ENCODE measurements at places on chromosomes 1 and 21.

DNA sequence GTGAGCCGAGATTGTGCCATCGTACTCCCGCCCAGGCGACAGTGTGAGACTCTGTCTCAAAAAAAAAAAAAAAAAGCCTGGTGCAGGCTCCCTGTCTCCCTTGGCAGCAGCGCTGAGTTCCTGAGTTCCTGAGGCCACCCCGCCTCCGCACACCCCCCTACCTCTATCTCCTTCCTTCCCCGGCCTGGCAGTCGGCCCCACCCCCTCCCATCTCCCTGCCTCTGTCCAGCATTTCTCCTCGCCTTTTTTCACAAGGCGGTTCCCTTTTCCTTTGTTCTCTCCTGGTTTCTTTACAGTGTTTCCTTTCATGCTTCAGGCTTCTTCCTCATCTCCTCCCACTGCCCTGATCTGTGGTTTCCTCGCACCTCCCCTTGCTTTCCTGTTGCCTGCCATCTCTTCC lies 2.7 kb downstream of the RORC start:
- no peak for DNase-seq
- H3K27me3 ChIP-seq: no peaks in the 10 kb centered on the region
- H3K4me3 ChIP-seq: peak overlapping the region; percentile 11
- peaks cover 77% of the 10 kb centered on the region for H3K4me1 ChIP-seq
- H3K36me3 ChIP-seq: no peaks in the 10 kb centered on the region

GRCh38 chr1:99979091-99979490 lies 9.3 kb downstream of the SLC35A3 start:
- H3K4me3 ChIP-seq: no peak overlapping the region
- H3K36me3 ChIP-seq: peaks cover 5% of the 10 kb centered on the region
- H3K27me3 ChIP-seq: no peaks in the 10 kb centered on the region
- DNase-seq: no peak
- H3K4me1 ChIP-seq: peaks cover 6% of the 10 kb centered on the region
- no peak overlapping the region for H3K27ac ChIP-seq

DNA sequence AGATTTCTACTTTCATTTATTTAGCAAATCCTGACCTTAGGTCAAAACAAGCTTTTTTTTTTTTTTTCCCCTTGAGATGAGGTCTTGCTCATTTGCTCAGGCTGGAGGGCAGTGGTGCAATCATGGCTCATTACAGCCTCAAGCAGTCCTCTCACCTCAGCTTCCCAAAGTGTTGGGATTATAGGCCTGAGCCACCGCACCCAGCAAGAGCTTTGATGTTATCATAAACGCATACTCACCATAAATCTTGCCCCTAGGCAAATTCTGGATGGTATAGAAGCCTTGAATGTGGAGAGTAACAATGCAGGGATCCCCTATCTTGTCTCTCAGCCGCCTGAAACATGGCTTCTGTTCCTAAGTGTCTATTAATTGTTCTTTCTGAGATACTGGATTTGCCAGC lies 24.8 kb upstream of the CLDN8 start:
- no peak overlapping the region for H3K4me3 ChIP-seq
- H3K27ac ChIP-seq: no peak overlapping the region
- no peak for DNase-seq
- H3K4me1 ChIP-seq: no peaks in the 10 kb centered on the region

- H3K27me3 ChIP-seq: peaks cover 2% of the 10 kb centered on the region
- no peaks in the 10 kb centered on the region for H3K4me1 ChIP-seq
- DNase-seq: no peak
- H3K27ac ChIP-seq: no peak overlapping the region
- no peaks in the 10 kb centered on the region for H3K36me3 ChIP-seq
- no peak overlapping the region for H3K4me3 ChIP-seq
These were observed 538.9 kb downstream of the NPHP4 start for GRCh38 chr1:5453347-5453746.

- no peak overlapping the region for H3K27ac ChIP-seq
- no peaks in the 10 kb centered on the region for H3K4me1 ChIP-seq
- no peaks in the 10 kb centered on the region for H3K36me3 ChIP-seq
- DNase-seq: no peak
- no peaks in the 10 kb centered on the region for H3K27me3 ChIP-seq
These were observed 156.6 kb downstream of the GREM2 start for GRCh38 chr1:240455228-240455821.

DNA sequence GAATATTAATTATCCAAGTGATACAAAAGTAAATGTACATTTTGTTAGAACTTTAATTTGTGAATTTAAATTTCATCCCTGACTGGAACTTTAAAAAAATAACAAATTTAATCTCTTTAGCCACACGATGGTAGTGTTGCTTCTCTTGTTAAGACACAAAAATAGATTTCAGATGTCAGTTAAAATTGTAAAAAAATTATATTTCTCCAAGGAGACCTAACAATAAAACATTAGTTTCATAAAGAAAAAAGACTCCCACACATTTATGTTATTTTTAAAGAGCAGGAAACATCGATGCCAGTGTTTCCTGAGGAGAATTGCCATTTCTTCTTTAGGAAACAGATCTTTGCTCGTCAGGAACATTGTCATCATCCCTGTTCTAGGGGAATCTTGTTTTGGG lies 74.0 kb upstream of the DEPDC1 start:
- no peak overlapping the region for H3K27ac ChIP-seq
- DNase-seq: no peak

DNA sequence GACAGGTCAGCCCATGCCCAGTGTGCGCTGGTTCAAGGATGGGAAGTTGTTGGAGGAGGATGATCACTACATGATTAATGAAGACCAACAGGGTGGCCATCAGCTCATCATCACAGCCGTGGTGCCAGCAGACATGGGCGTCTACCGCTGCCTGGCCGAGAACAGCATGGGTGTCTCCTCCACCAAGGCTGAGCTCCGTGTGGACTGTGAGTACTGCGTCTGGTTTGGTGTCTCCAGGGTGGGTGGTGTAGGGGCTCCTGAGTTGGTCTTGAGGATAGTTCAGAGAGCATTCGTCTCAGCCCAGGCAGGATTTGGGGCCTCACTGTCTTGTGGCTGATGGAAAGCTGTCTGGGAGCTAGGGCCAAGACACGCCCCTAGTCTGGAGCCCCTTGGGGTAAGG lies 83.2 kb downstream of the TRIM11 start:
- no peak overlapping the region for H3K4me3 ChIP-seq
- H3K27me3 ChIP-seq: no peaks in the 10 kb centered on the region
- no peaks in the 10 kb centered on the region for H3K4me1 ChIP-seq
- DNase-seq: no peak

GRCh38 chr1:160580221-160580812 lies 1.0 kb upstream of the CD84 start:
- peaks cover 75% of the 10 kb centered on the region for H3K4me1 ChIP-seq
- H3K4me3 ChIP-seq: peak overlapping the region; percentile 8
- DNase-seq: no peak
- peaks cover 8% of the 10 kb centered on the region for H3K36me3 ChIP-seq

DNA sequence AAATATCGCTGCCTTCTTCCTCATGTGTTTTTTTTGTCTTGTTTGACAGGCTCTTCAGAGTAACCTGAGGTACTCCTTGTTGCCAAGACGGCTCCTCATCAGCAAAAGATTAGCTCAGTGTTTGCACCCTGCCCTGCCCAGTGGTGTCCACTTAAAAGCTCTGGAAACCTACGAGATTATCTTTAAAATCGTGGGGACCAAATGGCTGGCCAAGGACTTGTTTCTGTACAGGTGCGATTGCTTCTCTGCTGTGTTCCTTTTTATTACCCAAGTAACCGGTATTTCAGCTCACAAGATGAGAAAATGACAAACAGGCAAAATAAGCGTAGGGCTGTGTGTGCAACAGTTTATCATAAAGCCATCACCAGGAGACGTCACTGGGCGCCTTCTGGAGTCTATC lies 42.4 kb downstream of the DOP1B start:
- H3K4me3 ChIP-seq: no peak overlapping the region
- peaks cover 13% of the 10 kb centered on the region for H3K4me1 ChIP-seq
- DNase-seq: no peak
- peaks cover 5% of the 10 kb centered on the region for H3K36me3 ChIP-seq
- H3K27me3 ChIP-seq: no peaks in the 10 kb centered on the region

DNA sequence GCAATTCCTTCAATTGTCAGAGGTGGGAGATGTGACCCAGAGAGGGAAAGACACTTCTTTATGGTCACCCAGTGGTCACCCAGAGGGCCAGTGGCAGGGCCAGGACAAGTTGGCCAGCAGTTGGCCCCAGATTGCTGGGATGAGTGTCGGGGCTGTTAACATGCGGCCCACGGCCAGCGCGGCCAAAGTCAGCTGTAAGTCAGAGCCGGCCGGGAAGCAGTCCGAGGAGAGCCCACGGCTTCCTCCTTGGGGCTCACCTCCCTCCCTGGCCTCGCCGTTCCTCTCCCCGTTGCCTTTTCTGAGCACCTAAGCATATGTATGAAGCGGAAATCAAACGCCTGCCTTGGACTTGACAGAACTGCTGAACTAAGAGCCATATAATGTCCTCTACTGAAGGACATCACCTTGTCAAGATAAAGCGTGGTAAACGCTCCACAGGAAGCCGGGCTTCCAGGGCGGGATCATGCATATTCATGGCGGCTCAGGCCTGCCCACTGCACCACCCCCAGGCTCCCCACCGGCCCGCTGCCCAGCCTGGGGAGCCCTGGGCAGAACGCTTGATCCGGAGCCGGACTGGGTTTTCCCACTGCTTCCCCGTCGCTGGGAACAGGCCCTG lies 245.4 kb upstream of the POU3F1 start:
- H3K36me3 ChIP-seq: no peaks in the 10 kb centered on the region
- H3K27ac ChIP-seq: no peak overlapping the region
- peaks cover 3% of the 10 kb centered on the region for H3K4me1 ChIP-seq
- peaks cover 43% of the 10 kb centered on the region for H3K27me3 ChIP-seq
- DNase-seq: no peak

- H3K4me1 ChIP-seq: peaks cover 30% of the 10 kb centered on the region
- H3K36me3 ChIP-seq: peaks cover 6% of the 10 kb centered on the region
- H3K27ac ChIP-seq: no peak overlapping the region
- DNase-seq: no peak
These were observed 31.3 kb downstream of the PTGFRN start for GRCh38 chr1:116940814-116941599.

- no peak for DNase-seq
- no peaks in the 10 kb centered on the region for H3K36me3 ChIP-seq
- H3K27me3 ChIP-seq: peaks cover 6% of the 10 kb centered on the region
- no peak overlapping the region for H3K27ac ChIP-seq
- no peak overlapping the region for H3K4me3 ChIP-seq
These were observed 923.4 kb downstream of the NCAM2 start for GRCh38 chr21:21921410-21922232.

DNA sequence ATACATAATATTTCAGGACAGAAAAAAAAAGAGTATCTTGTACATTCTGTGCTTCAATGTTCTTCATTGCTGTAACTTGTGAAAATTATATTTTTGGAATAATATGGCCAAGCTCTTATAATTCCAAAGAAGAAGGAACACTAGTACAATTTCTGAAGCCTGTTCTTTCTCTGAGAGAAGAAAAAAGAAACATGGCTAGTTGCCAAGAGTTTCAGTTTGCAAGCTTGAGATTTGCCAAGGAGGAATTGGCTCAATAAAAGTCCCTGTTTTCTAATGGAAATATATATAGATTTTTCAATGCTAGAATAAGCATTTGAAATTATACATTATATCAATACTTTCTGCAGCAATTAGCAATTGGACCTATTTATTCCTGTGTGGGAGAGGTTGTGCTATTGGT lies 285.2 kb upstream of the NEGR1 start:
- no peaks in the 10 kb centered on the region for H3K27me3 ChIP-seq
- H3K27ac ChIP-seq: no peak overlapping the region
- DNase-seq: no peak
- no peaks in the 10 kb centered on the region for H3K36me3 ChIP-seq

GRCh38 chr1:207321079-207321789 lies at the start of gene CD55:
Gene CD55, plus strand, starts transcription at chr1:207321678. Its CDS starts 88 bp downstream, at chr1:207321766.
- peak within 1 kb of the TSS; percentile 100 for H3K27ac ChIP-seq
- peak; percentile 99 for DNase-seq
- H3K4me3 ChIP-seq: peak within 1 kb of the TSS; percentile 95

DNA sequence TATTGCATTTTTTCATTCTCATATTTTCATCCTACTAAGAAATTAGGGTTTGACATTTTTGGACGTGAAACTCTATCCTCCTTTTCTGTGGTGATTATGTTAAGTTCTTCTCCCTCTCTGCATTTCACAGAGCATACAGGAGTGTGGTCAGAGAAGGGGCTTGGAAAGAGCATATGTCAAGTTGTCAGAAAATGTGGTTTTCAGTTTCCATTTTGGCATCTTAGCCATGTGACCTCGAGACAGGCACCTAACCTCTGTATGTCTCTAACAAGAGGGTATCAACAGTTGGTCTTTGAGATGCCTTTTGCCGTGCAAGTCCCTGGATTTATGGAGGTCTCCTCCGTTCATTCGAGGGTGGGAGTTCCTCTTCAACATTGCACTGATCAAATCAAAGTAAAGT lies 140.7 kb downstream of the CYYR1 start:
- no peak for DNase-seq
- H3K27ac ChIP-seq: no peak overlapping the region
- H3K27me3 ChIP-seq: no peaks in the 10 kb centered on the region

DNA sequence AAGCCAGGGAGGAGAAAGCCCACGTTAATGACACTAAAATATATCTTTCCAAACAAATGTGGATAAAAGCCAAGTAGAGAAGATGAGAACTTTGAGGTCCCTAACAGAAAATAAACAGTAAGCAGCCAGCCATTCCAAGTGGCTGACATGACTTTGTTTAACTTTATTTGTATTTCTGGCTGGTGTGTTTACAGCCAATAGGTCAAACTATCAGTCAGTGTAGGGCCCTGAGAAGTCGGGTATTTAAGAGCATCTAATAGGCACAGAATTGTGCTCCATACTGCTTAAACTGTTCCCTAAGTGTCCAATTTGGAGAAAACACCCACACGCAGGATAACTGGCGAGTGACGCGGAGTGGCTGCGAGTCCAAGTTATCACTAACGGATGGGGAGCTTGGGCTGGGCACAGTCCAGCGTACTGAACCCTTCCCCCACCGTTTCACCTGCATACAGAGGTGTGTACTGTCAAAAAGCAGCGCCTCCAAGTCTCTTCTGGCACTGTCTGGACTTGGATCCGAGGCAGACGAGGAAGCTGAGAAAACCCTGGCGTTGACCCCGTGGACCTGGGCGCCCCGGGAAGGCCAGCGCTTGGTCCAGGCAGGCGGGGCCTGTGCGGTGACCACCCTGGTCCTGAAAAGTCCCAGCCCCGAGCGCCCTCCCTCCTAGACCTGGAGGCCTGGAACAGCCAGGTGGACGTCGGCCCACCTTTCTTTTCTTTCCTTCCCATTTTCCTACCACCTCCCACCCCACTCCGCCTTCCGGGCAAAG lies 662 bp upstream of the LGALS8 start:
- no peaks in the 10 kb centered on the region for H3K27me3 ChIP-seq
- peaks cover 23% of the 10 kb centered on the region for H3K36me3 ChIP-seq
- H3K4me1 ChIP-seq: peaks cover 27% of the 10 kb centered on the region
- peak overlapping the region; percentile 98 for H3K27ac ChIP-seq

- H3K4me1 ChIP-seq: peaks cover 8% of the 10 kb centered on the region
- no peaks in the 10 kb centered on the region for H3K27me3 ChIP-seq
- no peaks in the 10 kb centered on the region for H3K36me3 ChIP-seq
- H3K27ac ChIP-seq: no peak overlapping the region
- no peak overlapping the region for H3K4me3 ChIP-seq
- no peak for DNase-seq
These were observed 9.5 kb downstream of the SIPA1L2 start for GRCh38 chr1:232620356-232620969.
